Right hindlimb (tissue), 1 donor: ENCODE measurements at places on chromosomes 5 and 9.

GRCh38 chr9:70147196-70147595 lies 103.5 kb downstream of the MAMDC2 start:
- DNase-seq = no peak

DNA sequence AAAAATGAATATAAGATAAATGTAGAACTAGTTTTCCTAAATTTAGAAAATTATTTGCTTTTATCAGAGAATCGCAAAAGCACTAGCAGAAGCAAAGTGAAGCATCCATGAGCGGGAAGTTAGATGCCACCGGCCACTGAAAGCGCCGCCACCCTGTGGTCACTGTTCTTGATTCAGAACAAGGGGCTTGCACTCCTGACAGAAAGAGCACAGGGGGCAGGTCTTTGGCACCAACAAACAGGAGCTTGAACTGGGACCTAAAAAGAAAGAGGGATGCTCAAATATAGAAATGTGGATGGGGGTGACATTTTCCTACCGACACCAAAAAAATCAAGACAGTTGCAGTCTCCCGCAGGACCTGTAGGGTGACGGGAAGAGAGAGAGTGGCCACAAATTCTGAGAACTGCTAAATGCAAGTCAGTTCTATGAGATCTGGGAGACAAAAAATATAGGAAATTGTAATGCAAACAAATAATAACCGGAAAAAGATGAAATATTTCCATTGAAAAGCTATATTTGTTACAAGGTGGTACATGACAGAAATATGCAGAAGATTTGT lies 144.3 kb downstream of the CDH12 start:
- DNase-seq = no peak

GRCh38 chr9:86821006-86821845 lies 126.1 kb downstream of the GAS1 start:
- DNase-seq = no peak

DNA sequence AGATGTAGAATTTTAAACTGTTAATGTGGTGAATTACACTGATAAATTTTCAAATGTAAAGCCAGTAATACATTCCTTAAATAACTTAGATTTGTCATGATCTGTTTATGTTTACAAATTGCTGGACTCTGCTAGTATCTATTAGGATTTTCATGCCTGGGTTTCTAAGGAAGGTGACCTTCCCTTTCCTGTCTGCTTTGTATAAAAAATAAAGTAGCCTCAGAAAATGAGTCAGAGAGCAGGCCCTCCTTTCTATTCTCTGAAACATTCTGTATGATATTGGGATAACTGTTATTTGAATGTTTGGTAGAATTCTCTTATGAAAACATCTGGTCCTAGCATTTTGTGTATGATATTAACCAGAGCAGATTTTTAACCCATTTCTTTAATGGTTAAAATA lies 255.3 kb downstream of the SYK start:
- no peak for DNase-seq

DNA sequence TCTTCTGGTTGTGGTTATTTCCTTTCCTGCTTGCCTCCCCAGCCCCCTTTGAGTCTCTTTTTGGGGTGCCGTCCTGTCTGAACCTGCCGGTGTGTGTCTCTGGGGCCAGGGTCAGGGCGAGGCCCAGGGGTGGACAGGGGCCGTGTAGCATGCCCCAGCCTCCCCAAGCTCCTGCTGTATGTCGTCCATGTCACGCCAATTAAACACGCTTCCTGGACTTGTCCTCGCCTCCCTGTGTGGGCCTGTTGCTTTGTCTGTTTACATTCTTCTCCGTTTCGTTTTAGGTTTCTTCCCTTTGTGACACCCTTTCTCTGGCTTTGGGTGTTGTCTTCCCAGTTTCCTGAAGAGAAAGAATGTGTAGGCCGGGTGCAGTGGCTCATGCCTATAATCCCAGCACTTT lies 28.5 kb upstream of the HMCN2 start:
- no peak for DNase-seq

DNA sequence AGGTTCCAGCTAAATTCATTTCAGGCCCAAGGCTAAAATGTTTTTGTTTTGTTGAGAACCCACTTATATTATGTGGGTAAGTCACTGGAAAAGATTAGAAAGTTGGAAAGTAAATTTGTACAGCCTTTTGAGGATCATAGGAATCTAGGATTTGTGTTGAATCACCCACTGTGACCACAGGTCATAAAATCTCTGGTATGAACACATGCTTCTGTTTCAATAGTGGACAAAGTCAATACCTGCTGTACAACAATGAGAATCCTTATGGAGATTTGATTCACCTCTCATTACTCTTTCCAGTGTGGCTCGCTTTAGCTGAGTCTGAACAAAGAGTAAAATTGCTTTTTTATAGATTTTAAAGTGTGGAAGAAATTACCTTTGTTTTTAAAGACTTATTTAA lies 369.5 kb downstream of the TMEM167A start:
- no peak for DNase-seq

DNA sequence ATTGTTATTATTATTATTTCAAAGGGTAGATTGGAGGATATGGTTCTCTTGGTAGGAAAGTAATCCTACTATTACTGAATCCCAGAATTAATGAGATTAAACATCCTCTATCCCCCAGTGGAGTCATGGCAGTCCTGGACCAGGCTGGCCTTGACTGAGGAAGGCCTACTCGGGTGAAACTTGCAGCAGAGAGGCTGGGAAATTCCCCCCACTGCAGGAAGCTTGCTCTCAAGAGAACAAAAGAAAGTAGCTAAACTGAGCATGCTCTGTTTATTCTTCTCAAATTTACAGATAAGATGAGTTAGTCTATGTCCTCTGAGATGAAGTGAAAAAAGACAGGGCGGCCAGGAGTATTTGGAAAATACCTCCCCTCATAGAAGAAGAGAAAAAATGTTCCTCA lies 233.9 kb upstream of the RPS23 start:
- DNase-seq = no peak

- DNase-seq = no peak
Measured at GRCh38 chr9:7844242-7844641, 44.7 kb upstream of the DMAC1 start.

DNA sequence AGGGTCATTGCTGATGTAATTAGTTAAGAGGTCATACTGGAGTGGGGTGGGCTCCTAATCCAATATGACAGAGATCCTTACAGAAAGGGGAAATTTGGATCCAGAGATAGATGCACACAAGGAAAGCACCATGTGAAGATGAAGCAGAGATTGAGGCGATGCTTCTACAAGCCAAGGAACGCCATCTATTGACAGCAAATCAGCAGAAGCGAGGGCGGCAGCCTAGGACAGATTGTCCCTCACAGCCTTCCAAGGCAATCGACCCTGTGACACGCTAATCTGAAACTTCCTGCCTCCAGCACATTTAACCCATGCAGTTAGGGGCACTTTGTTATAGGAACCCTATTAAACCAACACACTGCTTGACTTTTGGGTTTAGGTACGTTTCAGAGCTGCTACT lies 285.1 kb upstream of the DAP start:
- no peak for DNase-seq

GRCh38 chr5:61052882-61053281 lies 107.9 kb downstream of the NDUFAF2 start:
- no peak for DNase-seq

DNA sequence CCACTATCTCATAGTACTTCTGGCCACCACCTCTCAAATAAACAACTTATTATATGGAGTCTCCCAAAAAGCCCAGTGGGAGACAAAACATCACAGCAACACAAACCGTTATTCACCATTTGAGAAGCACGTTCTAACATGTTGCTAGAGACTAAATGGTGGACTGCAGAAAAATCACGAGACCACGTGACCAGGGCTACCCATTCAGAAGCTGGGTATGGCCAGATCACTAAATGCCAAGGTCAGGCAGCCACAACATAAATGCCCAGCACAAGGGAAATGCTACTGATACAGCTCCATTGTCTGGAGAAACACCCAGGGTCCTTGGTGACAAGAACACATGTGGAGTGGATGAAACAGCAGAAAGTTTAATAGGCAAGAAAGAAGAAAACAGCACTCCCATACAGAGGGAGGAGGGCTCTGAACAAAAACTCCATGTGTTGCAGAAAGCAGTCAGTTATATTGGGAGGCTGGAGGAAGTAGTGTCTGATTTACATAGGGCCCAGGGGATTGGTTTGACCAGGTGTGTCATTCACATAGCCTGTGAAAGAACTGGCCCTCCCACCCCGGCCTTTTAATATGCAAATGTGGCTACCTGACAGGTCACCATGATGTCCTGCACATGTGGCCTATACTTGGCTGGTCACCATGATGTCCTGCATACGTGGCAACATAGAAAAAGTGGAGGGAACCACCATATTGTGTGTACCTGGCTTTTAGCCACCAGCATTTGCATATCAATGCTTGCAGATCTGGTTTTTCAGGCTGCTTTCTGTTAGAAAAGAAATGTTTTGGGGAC lies 97.2 kb downstream of the TRIM36 start:
- no peak for DNase-seq

DNA sequence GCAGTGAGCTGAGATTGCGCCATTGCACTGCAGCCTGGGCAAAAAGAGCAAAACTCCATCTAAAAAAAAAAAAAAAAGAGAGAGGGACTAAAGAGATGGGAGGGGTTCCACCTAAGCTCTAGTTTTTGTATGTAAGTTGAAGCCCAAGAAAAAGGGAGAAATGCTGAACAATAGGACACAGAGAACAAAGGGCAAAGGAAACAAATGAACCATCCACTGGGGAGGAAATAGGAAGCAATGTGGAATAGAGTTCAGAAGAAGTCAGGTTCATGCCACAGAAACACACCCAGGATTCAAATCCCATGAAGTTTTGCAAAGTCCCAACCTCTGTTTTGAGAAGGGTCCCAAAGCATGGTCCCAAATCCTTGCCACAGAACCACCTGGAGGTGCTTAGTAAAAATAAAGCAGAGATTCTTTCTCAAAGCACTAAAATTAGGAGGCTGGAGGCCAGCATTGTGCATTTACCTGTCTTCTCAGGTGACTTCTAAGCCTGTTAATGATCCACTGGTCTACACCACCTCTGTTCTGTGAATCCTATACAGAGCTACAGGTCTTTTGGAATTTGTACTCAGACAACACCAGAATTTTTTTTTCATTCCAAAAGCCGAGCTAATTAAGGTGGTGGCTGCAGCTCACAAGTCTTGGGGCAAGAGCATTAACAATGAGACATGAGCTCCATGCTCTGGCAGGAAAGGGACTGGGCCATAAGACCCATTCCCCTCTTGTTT lies 177.6 kb downstream of the DOCK8 start:
- no peak for DNase-seq

- DNase-seq = no peak
Measured at GRCh38 chr5:131366428-131366827, 102.6 kb downstream of the CDC42SE2 start.

- no peak for DNase-seq
Measured at GRCh38 chr5:149333711-149334443, 11.4 kb upstream of the GRPEL2 start.

- DNase-seq = no peak
Measured at GRCh38 chr5:52468976-52469375, 318.7 kb upstream of the ITGA1 start.

DNA sequence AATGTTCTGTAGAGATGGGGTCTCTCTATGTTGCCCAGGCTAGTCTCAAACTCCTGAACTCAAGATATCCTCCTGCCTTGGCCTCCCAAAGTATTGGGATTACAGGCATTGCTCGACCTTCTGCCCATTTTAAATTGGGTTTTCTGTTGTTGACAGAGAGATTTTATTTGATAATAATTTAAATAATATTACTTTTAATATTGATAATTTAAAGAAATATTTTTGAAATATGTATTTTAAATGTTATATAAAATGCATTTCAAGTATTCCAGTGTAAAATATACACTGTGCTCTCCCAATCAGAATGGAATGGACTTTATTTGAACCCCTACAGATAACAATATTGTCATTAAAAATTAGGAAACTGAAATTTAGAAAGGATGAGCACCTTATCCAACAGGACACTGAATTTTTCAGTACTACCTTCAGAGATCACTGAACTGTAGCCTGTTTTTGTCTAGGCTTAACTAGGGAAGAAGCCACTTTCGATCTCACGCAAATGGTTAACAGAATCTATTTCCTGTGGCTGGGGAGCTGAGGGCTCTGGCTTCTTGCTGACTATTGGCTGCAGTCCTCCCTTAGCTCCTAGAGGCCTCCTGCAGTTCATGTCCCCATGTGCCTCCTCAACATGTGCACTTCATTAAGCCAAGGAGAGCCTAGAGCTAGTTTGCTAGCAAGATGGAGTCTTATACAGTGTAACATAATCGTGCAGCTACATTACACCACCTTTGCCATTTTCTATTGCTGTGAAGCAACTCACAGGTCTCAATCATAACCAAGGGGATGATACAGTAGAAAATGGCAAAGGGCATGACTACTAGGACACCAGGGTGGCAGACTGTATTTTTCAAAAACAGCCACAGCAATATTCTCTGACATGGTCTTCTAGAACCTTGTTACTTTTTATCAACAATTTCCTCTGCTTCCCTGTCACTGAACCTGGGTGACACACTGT lies 150.0 kb downstream of the CDC42SE2 start:
- peak; percentile 24 for DNase-seq

DNA sequence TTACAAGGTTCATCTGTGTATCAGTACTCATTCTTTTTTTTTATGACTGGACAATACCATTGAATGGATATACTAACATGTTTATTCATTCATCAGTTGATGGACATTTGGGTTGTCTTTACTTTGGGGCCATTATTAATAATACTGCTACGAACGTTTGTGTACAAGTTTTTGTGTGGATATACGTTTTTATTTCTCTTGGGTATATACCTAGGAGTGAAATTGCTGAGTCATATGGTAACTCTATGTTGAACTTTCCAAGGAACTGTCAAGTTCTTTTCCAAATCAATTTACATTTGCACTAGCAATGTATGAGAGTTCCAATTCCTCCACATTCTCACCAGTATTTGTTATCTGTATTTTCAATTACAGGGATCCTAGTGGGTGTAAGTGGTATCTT lies 12.0 kb upstream of the LECT2 start:
- DNase-seq = no peak

GRCh38 chr9:77677957-77678535 lies 29.9 kb upstream of the GNA14 start:
- DNase-seq = no peak
